ENCODE measurements at places on chromosomes 2 and 18.

DNA sequence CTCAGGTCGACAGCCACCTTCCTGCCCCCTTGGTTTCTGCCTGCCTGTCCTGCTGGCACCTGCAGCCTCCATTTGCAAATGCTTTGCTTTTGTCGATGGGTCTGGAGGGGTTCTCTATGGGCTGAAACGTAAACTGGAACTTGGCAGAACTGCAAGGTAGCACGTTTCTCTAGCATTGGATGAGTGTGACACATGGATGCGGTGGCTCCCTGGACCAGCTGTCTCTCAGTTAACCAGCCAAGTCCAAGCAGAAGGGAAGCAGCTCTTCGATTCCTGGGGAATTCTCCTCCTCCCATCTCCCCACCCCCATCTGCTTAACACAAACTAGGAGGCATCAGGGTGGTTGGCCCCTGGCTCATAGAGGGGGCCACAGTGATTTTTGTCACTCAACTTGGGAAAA, 57.3 kb downstream of the ITGB1BP1 start:
- no peak for DNase-seq

DNA sequence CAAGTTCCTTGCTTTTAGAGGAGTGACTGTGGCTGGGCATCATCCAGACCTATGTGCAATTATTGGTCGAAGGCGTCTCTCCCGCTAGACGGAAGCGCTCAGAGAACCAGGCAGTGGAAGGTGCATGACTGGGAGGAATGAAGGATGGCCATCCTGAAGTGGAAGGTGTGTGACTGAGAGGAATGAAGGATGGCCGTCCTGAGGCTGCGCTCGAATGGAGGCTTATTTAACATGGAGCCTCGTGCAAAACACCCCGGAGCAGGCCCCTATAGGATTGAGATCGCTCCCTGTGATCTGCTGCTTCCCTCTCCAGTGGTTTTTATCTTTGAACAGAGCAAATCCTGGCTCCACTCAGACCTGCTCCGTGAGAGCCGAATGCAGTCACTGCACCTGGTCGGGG, 140.2 kb upstream of the ID2 start:
- DNase-seq, result no peak

GRCh38 chr2:4152051-4152450, 448.7 kb downstream of the DCDC2C start:
- DNase-seq, result no peak

DNA sequence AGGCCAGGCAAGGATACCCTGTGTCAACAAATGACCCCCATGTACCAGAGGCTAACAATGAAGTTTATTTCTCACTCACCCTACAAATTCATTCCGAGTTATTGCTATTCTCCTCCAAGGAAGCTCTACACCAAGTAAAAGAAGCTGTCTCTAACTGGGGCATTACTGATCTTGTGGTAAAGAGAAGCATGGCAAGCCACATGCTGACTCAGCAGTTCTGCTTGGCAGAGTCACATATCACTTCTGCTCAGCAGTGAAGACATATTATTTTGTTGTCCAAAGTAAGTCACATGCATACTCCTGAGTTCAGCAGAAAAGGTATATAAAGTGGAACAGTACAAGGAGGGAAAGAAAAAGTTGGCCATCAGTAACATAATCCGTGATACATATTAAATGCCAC, 315.8 kb downstream of the GULP1 start:
- DNase-seq, result no peak

DNA sequence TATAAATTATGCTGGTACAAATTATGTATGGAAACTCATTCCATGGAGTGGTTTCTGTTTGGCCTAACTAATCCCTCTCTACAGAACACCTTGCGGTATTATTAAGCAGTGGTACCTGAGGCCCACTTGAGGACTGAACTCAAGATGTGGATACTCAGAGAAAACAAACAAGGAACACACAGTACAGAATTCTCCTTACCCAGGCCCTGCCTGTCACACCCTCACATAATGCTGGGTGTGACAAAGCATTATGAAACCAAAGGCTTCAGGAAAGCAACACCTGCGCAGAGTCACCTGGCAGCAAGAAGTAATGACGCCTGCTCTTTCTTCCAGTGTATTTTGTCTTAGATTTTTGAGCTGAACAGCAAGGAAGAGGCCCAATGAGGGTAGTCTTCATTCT, 264.7 kb downstream of the PAX3 start:
- DNase-seq, result no peak

DNA sequence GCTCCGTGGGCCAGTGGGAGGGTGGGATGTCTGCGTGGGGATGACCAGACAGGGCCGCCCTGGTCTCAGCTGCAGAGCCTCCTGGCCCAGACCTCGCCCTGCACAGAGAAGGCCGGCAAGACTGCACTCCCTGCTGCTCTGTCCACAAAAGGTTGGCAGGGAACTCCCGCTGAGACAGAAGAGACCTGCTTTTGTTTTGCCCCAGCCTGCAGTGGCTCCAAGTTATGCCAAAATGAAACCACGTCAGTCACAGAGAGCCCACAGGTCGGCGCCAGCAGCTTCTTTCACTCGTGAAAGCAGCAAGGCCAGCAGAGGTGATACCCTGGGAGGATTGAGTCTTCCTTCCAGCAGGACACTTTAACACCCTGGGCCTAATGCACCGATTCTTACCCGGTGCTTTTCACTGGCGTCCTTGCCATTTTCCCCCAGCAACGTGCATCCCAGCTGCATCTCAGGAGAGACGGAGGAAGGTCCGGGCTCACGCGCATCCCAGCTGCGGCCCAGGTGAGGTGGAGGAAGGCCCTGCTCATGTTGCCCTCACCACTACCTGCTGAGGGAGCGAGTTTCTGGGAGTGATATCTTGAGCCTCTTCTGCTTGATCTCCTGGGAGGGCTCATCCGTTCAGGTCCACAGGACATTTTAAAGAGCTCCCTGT, 22.1 kb upstream of the CTDP1 start:
- DNase-seq, result no peak

- no peak for DNase-seq
Observed at GRCh38 chr2:97760480-97761049, 47.2 kb downstream of the ZAP70 start.

DNA sequence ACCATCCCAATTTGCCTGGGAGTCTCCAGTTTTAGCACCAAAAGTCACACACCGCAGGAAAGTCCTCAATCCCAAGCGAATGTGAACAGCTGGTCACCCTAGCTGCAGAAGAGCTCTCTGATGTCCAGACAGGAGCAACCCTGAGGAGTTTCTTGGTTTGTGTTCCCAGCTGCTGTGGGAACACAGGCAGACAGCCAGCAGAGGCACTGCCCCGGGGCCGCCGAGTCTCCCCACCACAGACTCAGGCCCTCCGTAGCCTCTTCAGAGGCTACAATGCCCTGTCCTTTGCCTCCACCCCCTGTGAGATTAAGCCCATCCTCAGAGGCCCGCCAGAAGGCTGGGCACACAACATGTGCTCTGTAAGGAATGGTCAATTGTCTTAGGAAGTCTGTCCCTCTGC, 111.5 kb downstream of the TTC32 start:
- DNase-seq, result no peak

DNA sequence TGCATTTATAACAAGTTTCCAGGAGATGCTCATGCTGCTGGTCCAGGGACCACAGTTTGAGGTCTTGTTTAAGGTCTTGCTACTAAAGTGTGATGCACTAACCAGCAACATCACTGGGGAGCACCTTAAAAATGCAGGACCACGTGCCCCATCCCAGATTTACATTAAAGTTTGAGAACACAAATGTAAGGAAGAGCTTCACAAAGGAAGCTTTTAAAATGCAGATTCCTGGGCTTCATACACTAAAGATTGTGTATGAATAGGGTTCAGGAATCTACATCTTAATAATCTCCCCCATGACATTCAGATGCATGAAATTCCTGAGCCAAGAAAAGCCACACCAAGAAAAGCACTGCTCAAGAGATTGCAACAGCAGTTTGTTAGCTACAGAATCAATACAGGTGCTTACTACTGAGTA, 235.3 kb upstream of the TANK start:
- DNase-seq, result no peak

- DNase-seq, result no peak
Observed at GRCh38 chr2:33013684-33014110, 66.9 kb downstream of the LTBP1 start.

GRCh38 chr18:57856128-57856527, 53.0 kb upstream of the ATP8B1 start:
- DNase-seq, result no peak

GRCh38 chr18:34697891-34698290, 12.2 kb upstream of the DTNA start:
- no peak for DNase-seq

DNA sequence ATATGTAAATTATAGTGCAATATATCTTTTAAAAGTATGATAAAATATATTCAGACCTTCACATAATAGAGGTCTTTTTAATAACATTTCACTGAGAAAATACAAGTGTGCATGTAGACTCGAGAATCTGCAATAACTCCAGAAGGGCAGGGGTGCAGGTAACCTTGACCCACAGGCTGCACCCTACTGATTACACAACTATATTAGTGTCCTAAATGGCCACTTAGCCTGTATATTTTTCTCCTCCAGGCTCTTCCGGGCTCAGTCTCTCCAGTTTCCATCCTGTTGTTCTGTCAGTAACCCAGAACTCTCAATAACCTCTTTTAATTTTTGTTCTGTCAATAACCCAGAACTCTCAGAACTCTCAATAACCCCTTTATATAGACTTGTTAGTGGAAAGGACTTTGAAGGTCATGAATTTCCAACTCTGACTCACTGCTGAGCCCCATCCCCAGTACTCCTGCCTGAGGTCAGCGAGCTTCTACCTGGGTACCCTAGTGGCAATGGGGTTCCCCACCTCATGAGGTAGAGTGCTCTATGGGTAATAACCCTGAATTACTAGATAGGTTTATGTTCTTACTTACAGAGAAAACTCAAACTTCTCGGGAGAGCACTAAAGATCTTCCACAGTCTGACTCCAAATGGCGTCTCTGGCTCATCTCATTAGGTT, 8.4 kb upstream of the TTR start:
- DNase-seq, result no peak

GRCh38 chr2:54330926-54331835, 75.2 kb upstream of the TSPYL6 start:
- no peak for DNase-seq

- DNase-seq, result no peak
Observed at GRCh38 chr2:203360833-203361430, 32.7 kb downstream of the ABI2 start.

- peak; percentile 88 for DNase-seq
Observed at GRCh38 chr2:189285962-189286645, 106.5 kb upstream of the COL5A2 start.

DNA sequence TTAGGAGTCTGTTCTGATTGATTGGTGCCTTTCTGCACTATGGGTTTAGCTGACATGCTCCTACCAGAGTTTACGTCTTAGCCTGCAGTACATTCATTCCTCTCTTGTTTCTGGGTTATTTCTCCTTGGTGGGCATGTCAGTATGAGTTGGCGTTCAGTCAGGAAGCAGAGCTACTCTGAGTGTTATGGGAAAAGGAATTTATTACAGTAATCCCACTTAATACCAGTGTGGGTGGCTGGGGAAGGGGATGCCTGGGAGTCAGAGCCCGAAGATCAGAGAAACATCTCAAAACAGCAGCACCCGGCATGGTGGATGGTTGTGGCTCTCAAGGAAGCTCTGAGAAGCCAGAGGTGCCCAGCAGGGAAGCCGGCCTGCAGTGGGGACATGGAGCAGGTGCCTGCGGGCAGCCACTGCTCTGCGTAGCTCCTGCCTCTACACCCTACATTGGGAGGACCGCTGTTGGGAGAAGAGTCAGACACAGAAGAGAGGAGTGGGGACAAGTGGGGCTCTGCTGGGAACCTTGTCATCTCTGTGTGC, 48.9 kb downstream of the RAB31 start:
- DNase-seq, result no peak

DNA sequence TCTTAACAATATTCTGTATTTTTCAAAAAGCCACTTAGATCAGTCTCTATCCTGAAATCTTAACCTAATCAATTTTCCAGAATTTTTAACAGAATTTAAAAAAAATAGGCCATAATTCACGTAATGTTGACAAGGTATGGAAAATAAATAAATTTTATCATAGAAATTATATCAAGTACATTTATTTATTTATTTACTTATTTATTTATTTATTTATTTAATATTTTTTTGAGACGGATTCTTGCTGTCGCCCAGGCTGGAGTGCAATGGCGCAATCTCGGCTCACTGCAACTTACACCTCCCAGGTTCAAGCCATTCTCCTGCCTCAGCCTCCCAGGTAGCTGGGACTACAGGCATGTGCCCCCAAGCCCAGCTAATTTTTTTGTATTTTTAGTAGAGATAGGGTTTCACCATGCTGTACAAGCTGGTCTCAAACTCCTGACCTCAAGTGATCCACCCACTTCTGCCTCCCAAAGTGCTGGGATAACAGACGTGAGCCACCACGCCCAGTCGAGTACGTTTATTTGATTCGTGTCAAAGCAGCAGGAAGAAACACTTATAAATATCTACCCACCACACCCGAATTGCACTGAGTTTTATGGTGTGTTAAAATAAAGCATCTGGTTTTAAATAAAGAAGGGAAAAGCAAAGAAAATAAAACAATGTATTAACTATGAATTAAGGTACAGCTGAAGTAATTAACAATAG, 60.1 kb downstream of the DSC3 start:
- no peak for DNase-seq

- no peak for DNase-seq
Observed at GRCh38 chr2:112175333-112175732, 37.1 kb downstream of the FBLN7 start.

GRCh38 chr18:69291044-69291443, 109.6 kb upstream of the DOK6 start:
- no peak for DNase-seq

GRCh38 chr2:146125551-146125950, 1605.6 kb upstream of the ZEB2 start:
- no peak for DNase-seq

DNA sequence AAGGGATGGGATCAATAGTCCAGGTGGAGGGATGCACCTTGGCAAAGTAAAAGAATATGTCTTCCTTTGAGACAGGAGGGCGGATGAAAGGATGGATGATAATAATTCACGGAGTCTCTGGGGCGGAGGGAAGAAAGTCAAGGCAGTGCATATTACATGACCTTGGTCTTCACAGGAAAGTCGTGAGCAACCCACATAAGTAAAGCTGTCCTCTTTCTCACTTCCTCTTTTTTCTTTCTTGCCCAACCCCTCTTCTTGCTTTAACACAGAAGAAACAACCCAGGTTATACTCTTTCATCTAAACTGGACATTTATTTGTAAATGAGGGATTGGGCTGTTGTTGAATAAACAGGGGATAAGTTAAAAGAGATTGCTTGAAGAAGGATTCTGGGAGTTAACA, 168.7 kb upstream of the SKOR2 start:
- DNase-seq, result no peak

- no peak for DNase-seq
Observed at GRCh38 chr18:45266023-45266422, 349.3 kb upstream of the SLC14A2 start.

- DNase-seq, result no peak
Observed at GRCh38 chr2:121697108-121697631, 39.5 kb downstream of the NIFK start.

GRCh38 chr2:84458551-84459017, 496 bp downstream of the SUCLG1 start:
- no peak for DNase-seq

DNA sequence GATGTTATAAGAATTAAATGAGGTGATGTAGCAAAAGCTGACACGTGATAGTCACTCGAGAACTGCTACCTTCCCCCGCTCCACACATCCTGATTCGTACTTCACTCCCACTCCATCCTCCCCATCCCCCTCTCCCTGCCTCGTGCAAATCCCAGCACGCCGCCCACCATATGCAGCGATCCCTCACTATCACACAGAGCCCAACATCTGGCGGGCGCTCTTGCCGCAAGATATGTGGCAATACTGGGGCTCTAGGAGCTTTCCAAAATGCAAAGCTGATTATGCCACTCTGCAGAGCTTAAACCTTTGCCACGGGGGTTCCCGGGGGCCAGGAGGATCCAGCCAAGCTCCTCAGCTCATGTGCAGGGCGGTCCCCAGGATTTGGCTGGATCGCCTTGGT, 37.4 kb downstream of the DNMT3A start:
- DNase-seq, result no peak
